ENCODE measurements at places on chromosomes 4 and X.

- DNase-seq: no peak
These were observed 173.9 kb downstream of the GRXCR1 start for GRCh38 chr4:43066415-43066814.

DNA sequence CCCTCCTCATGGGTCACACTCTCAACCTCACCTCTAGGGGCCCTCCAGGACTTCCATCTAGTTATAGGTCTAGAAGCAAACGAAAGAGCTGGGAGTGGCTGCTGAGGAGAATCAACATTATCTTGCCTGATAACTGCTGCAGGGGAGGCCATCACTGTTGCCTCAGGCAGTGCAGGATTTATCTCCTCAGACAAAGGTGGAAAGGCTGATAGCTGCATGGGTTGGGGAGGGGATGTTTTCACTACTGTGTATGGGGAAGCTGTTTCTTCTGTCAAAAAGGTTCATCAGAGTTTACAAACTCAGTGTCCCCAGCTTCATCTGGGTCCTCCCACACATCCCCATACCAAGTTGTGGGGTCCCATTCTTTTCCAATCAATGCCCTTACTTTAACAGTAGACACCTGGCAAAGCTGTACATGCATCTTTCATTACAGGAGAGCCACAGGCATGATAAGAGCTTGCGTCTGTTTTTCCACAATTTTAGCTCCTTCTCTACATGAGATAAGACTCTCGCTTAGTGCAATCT, 17.6 kb upstream of the PRDM8 start:
- DNase-seq: no peak

GRCh38 chr4:156778606-156779005, 193.0 kb downstream of the PDGFC start:
- no peak for DNase-seq

DNA sequence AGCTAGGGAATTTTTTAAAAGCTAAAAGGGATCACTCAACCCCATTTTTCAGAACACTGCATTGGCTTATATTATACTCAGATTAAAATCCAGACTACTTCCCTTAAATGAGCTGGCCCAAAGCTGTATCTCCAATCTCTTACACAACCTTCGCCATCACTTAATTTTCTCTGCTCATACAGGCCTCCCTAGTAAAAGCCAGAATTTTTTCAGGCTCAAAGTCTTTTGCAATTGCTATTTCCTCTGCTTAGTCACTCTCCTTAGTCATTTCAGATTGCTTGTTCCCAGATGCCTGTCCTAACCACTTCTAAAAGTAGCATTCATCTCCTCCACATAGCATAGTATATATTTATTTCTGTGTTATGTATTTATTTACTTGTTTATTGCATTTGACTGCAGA, 1587.9 kb upstream of the ADGRL3 start:
- DNase-seq: no peak

DNA sequence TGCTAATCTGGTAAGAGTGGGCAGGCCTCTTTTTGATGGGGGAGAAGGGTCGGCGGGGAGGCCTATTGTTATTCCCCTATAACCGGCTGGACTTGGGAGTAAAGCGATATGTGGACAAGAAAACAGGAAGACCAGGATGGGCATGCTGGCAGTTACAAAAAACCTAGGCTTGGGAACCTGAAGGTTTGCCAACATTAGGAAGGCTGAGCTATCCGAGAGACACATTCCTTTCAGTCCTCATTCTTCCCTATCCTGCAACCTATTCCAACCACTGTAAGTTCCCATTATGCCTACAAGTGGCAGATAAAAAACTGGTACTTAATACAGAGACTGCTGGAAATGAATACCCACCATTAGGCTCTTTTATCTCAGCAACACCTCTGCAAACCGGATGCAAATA, 32.4 kb upstream of the CT47C1 start:
- no peak for DNase-seq

- DNase-seq: no peak
These were observed 59.5 kb downstream of the DDX60 start for GRCh38 chr4:168259096-168259495.

GRCh38 chrX:17632942-17633341, 104.4 kb upstream of the SCML1 start:
- DNase-seq: no peak

DNA sequence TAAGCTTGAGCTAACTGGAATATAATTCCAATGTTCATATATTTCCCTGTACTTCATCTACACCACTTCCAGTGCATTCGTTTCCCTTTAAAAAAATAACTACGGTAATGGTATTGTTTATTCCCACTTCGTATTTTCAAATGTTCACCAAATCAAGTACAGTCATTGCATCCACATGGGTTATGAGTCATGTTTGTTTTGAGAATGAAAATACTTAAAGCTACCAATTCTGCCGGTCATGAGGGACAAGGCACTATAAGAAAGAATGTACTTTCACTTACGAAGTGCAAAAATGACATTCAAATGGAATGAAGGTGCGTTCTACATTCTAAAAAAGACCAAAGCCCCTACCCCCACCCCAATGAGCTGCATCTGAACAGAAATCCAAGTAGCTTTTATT, 174.4 kb upstream of the FGF13 start:
- DNase-seq: no peak

DNA sequence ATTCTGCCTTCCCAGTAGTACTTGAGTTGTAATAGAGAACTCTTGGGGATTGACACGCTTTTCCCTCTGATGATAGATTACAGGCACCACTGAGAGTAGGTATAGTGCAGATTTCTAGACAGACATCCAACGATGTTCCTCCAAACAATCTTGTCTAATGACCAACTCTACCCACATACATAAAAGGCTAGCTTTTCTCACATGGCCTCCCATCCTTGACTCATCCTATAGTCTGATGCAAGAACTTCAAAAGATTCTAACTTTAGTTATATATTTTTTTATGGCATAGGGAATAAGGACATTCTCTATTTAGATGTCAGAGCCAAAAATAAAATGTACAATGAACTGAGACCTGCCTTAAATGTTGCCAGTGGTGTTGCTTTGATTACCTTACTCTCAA, 60.9 kb downstream of the GLRA2 start:
- no peak for DNase-seq

- no peak for DNase-seq
These were observed 99.9 kb downstream of the AREG start for GRCh38 chr4:74544655-74545361.

- no peak for DNase-seq
These were observed 117.1 kb downstream of the ANAPC4 start for GRCh38 chr4:25494166-25494565.

DNA sequence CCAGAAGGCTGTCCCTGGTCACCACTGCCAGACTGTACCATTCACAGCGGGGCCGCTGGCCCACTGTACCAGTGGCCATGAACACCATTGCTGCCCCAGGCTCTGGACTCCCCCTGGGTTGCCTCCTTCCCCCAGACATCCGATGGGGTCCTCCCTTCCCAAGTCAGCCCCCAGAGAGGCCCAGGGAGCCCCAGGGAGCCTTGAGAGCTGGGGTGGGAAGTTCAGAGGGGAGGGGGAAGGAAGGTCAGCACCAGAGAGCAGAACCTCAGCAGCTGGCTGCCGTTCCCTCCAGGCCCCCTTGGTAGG, 441 bp upstream of the ARHGAP4 start:
- DNase-seq: no peak

- DNase-seq: no peak
These were observed 17.0 kb upstream of the GABRA4 start for GRCh38 chr4:47010347-47010911.

All from stimulated activated CD8-positive, alpha-beta memory T cell treated with anti-CD3 and anti-CD28 coated beads, Interleukin-2, amount 100 ng/mL, for 48 hours (primary cell).